ENCODE measurements at places on chromosomes 1 and 21.

DNA sequence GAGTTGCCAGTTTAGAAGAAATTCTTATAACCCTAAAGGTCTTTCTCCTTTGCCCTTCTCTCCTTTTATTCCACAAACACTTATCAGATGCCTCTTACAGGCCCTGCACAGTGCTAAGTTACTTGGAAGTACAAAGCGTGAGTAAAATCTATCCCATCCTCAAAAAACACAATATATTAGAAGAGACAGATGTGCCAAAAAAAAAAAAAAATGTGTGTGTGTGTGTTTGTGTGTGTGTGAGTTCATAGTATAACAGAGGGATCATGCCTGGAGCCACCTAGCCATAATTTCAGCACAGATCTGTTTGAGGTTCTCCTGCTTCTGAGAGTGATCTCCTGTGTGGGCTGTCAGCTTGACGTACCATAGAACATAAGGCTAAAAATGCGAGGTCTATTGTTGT is 5.0 kb downstream of the FAM20B start:
- no peak for DNase-seq

DNA sequence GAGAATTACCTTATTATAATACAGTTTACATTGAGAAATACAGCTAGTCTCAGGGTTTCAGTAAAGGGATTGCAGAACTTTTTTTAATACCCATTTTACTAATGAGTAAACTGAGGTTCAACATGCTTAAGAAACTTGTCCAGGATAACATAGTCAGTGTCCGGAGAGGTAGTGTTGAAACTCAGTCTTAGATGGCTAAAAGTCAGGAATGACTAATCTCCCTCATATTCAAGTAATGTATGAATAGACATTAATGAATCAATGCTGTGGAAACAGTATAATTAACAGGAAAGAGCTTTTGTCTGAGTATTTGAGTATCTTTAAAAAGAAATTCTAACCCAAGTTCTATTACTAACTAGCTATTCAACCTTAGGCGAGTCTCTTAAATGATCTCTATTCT is 397.6 kb downstream of the PLA2G4A start:
- DNase-seq = no peak

DNA sequence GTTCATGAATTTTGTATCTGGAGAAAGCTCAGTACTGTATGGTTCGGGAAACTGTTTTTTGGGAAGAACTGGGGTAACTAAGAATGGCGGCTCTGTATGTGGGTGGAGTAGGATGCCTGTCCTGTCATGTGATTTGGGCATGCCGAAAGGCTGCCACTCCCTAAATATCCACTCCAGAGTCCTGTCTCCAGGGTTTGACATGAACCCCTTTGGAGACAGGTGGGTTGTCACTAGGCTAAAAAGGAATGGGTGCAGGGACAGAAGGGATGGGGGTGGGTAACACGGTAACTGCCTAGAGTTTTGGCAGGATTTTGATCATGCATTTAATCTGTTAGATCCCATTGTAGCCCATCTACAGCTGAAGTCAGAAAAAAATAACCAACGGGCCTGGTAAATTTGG is 150.1 kb downstream of the KCNJ6 start:
- DNase-seq = no peak

GRCh38 chr1:41371630-41372599 is 10.7 kb downstream of the FOXO6 start:
- DNase-seq = no peak

GRCh38 chr1:109931189-109931731 is 20.6 kb downstream of the CSF1 start:
- no peak for DNase-seq

DNA sequence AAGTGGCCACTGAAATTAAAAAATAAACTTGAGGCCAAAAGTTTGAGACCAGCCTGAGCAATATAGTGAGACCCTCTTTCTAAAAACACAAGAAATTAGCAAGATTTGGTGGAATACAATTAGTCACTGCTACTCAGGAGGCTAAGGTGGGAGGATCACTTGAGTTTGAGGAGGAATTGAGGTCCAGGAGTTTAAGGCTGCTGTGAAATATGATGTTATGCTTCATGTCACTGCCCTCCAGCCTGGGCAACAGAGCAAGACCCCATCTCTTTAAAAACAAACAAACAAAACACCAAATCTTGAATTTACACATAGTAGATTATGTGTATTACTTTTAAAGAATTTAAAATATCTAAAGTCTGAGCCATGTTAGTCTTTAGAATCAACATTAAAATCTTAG is 6.3 kb upstream of the FNBP1L start:
- no peak for DNase-seq

GRCh38 chr1:238099871-238100270 is 209.1 kb upstream of the ZP4 start:
- DNase-seq = no peak

- DNase-seq = no peak
Measured at GRCh38 chr1:103283841-103284669, 175.7 kb upstream of the COL11A1 start.

DNA sequence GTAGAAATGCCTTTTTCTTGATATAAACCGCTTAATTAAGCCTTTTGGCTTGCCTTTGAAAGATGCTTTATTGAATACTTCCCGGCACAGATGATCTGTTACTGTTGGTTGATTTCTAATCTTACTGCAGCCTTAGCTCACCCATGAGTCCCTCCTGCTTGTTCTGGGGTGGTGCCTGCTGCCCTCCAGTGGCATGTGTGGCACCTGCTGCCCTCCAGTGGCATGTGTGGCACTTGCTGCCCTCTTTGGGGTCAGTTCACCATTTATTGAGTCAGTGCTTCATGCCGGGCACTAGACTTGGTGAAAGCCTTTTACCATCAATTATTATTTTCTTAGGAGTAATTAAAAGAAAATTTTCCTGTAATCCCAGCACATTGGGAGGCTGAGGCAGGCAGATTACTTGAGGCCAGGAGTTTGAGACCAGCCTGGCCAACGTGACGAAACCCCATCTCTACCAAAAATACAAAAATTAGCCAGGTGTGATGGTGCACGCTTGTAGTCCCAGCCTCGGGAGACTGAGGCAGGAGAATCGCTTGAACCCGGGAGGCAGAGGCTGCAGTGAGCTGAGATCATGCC is 54.3 kb downstream of the ADARB1 start:
- DNase-seq = peak; percentile 61

GRCh38 chr21:15415541-15416261 is 314.1 kb upstream of the USP25 start:
- DNase-seq = no peak

DNA sequence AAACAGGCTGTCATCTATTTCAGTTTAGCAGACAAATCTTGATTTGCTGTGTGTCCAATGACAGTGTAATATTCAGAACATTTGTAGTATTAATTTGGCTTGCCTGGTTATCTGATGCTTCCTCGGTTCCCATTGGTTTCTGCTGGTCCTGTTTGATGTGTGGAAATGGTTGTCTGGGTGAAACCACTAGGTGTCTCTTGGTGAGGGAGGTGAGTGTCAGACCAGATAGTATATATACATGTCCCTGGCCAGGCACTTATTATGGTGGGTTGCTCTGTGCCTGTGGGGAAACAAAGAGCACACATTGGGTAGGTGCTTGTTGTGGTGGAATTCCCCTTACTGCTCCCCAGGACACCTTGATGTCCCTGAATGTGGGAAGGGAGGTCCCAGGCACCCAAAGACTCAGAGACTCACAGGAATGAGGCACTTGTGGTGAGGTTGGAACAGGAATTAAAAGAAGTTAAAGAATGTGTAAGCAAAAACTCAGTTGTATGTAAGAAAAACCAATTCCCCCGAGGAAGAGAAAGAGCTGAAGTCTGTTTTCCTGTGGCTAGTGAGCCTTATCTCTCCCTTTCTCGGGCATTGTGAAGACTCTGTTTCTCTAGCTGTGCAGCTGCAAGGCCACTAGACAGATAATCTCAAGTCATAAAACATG is 1519.1 kb downstream of the BRINP3 start:
- no peak for DNase-seq

DNA sequence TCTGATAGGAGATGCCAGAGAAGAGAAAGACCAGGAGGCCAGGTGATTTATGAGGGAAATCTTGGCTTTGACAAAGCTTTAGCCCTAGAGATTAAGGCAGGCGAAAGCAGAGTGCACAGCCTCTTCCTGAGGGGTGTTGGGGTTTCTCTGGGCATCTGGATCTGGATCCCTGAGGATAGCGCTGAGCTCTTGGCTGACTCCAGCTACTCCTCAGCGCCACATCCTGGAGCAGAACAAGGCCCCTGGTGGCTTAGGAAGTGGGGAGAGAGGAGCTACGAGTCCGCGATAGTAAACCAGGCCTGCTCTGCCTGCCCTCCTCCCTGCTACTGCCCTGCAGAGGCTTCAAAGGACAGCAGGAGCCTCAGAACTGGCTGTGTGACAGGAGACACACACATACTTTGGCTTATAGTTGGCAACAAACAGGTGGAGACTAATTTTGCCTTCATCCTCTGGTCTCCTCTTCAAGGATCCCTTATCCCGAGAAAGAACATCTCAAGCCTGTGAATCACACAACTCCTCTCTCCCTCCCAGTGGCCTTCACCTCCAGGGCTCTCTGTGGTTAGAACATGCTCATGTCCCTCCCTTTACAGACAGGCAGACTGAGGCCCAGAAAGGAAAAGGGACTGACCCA is 66.9 kb downstream of the TRABD2B start:
- no peak for DNase-seq

GRCh38 chr1:22517956-22518355 is 45.3 kb upstream of the EPHA8 start:
- DNase-seq = no peak

GRCh38 chr21:34958040-34958439 is 91.1 kb downstream of the RUNX1 start:
- DNase-seq = no peak

DNA sequence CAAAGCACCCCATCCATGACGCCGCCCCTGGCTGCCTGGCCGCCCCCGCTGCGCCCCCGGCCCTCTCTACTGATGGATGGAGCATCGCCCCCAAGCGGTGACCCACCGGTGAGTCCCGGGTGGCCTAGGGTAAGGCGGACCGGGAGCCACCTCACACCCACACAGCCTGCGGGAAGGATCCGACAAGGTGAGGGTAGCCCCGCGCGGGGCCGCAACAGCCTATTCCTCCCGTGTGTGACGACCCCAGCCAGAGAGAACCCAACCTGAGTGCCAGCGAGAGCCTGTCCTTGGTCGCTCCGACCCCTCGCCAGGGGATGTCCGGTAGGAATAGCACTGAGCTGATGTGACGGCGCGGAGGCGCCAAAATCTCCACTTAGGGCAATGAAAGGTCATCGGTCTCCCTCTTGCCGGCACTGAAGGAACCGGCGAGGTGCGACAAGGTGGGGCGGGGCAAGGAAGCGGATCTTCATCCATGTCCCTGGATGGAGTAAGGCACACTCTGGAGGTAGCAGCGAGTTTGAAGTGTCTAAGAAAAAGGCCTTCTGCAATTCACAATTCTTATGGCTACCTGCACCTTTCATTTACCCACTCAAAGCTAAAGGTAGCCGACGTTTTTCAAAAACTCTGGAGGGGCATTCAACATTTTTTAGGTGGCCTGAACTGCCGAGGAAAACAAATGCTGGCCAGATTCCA is 19.7 kb upstream of the CHIA start:
- DNase-seq = no peak

DNA sequence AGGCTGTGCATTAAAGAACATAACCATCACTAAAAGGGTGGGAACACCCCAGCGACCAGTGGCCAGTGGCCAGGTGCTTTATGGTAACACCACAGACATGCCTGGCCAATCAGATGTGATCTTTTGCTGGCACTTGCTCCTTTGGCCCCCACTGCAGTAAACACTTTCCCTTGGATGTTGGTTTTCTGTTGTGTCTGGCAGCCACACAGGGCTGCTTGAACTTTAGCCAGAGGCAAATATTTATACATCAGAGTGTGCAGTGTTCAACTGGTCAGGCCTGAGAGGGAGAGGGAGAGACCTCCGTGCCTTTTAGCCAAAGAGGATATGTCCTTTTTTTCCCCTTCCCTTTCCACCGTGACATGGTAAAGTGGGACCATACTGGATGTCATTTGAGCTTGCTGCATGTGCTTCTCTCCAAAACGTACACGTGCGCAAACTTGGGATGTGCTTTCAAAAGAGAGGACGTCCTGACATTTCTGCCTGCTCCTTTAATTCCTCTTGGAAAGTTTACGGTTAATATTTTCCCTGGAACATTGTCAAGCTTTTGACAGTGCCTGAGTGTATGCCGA is 101.2 kb downstream of the NFIA start:
- no peak for DNase-seq

- DNase-seq = no peak
Measured at GRCh38 chr1:48645883-48646282, 130.8 kb downstream of the BEND5 start.

DNA sequence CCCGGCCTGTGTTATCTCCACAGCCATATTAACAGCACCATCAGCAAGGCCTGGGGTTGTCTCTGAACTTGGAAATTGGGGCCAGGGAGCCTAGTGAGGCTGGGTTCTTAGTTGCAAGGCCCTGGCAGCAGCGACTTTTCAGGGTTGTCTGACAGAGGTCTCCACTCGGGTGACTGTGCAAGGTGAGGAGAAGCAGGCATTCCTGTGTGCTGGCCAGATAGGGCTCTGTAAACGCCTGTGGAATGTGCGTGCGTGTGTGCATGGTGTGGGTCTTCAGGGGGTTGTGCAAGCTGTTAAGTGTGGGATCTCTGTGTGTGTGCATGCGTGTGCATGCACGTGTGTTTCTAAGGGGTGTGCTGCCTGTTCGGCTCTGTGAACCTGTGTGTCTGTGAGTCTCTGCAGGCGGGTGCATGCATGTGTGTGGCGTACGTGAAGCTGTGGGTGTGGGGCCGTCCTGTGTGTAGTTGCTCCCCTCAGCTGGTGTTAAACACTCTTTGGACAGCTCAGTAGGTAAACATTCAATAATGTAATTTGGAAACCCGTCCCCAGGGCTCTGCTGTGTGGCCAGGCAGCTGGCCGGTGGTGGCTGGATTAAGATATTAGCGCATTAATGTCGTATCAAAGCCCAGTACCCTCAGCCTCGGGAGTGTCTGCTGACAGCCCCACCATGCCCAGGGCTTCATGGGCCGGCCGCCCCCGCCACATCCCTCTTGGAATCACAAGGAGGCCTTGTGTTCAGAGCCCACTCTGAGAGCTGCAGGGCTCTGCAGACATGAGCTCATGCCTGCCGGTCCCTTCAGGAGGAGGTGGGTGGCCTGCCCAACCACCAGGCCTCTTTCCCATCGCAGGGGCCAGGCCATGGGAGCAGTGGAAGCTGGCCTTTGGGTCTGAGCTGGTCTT is 189.9 kb downstream of the FOXD2 start:
- DNase-seq = no peak

DNA sequence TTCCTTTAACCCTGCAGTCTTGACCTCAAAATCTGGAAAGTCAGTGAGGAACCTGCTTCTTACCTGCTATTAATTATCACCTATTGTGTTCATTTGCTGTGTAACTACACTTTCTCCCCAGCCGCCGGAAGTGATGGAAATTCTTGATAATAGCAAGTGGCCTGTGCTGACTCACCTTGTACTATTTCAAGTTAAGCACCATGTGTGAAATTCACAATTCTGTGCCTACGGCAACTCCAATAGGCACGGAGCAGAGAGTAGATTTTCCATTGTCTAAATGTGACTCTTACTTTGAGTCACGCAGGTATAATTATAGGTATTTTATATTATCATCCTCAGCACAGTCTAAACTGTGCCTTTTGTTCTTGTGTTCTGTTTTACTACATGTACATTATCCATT is 466.8 kb downstream of the KIF26B start:
- no peak for DNase-seq
